Cerebellum (tissue), 4 donors: ENCODE measurements at places on chromosomes 5 and 9. TPM values are rescaled to one million over a fixed set of nuclear protein-coding genes. Genes with fewer than 3 reads are reported as not detected.

SOX30 gene
- 0.18 TPM for total RNA-seq

FGF1 gene
- 6.8 TPM for total RNA-seq

CD74 gene
- 11.3 TPM for total RNA-seq

DNA sequence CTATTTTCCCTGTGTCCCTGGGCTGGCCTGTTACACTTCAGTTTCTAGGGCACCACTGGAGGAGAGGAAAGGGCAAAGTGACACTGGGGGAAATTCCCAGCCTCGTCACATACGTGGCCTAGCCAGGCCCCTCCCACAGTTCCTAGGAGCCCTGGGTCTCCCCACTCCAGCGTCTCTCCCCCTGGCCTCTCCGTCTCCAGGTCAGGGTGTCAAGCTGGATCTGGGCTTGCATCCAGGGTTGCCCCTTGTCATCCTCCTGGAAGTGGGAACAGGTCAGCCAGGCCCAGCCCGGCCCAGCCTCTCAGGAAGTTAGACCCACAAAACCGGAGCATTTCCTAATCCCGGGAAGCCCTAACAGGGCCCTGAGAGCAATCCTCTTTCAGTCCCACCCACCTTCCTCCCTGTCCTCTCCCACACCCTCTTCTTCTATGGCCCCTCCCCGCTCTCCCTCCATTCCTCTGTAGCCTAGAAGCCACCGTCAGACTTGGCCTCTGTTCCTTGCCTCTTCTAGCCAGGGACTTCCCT, 4.7 kb upstream of the TNIP1 start:
- DNase-seq = no peak

- DNase-seq = no peak
Observed at GRCh38 chr9:82745919-82746318, 317.0 kb downstream of the RASEF start.

DNA sequence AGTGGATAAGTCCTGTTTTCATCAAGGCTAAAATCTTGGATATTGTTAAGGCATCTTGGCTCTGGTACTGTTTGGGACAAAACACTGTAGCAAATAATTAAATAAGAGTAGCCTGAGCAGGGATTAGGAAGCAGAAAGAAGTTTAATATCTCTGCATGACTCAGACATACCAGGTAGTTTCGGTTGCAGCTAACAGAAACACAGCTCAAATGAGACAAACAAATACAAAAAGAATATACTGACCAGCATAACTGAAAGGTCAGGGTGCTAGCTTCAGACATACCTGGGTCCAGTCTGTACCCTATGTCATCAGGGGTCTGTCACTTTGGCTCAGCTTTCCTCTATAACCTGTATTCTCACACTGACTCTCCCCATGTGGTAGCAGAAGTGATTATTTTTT, 156.4 kb upstream of the MAP3K1 start:
- no peak for DNase-seq

DNA sequence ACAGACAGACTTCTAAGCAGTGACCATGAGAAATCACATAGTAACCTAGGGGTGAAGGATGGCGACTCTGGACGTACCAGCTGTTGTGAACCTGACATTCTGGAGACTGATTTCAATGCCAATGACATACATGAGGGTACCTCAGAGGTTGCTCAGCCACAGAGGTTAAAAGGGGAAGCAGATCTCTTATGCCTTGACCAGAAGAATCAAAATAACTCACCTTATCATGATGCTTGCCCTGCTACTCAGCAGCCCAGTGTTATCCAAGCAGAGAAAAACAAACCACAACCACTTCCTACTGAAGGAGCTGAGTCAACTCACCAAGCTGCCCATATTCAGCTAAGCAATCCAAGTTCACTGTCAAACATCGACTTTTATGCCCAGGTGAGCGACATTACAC, 38.0 kb upstream of the CCDC152 start:
- DNase-seq = no peak

DNA sequence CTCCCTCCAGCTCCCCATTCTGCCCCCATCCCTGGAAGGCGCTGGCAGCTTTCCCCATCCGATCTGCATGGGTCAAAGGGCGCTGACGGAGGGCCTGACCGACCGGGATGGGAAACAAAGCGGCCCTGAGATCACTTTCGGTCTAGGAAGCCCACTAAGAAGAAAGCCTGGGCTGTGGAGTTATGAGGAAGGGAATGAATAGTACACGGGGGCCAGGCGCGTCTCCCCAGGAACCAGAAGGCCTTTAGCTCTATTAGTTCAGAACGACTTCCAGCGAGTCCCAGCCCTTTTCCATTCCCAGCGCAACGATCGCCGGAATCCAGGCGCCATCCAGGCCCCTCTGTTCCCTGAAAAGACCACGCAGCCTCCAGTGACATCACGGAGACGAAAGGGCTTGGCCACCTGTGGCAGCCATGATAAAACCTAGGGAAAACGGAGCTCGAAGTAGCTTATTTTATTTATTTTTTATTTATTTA, 70.1 kb upstream of the CCDC180 start:
- DNase-seq = no peak
